ENCODE measurements at places on chromosomes 11 and 22.

DNA sequence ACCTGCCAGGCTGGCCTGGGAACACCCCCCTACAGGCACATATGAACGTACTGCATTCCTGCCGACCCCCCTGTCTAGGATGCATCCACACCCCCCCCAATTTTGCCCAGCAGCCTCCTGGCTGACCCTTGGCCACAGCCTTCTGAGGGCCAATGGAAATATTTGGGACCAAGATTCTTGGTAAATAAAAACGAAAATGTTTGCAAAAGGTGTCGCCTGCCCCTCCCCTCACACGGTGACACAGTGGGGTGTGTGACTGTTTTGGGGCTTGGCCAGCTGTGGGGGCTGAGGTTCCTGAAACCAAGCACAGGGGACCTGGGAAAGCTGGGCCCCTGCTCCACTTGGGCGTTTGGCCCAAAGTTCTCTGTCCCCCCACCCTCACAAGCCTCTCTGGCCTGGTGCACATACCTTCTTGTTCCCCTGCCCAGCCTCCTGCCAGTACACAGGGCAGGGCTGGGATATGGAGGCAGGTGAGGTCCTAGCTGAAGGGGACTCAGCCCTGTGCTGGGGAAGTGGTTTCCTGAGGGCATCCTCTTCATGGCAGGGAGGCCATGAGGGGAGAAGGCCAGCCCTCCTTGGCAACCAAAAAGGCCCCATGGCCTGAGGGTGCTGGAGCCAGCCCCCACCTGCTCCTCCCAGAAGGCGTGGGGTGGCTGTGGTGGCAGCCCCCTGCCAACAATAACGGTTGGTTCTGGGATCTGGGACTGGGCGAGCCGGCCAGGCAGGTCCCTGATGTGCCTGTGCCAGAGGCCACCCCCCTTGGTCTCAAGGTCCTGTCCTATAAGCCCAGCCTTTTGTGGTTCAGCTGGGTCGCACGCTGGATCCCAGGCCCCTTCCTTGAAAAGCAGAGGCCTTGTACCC, 2.1 kb upstream of the CRACR2B start:
- DNase-seq, result no peak

- no peak for DNase-seq
These were observed 1354.0 kb upstream of the RAG2 start for GRCh38 chr11:37951996-37952395.

- DNase-seq, result no peak
These were observed 135.6 kb downstream of the CADM1 start for GRCh38 chr11:115368616-115369015.

- no peak for DNase-seq
These were observed 30.7 kb downstream of the PIWIL4 start for GRCh38 chr11:94597896-94598295.

GRCh38 chr11:75133976-75134375, 16.9 kb upstream of the SLCO2B1 start:
- DNase-seq, result no peak

GRCh38 chr11:112532506-112532905, 271.8 kb upstream of the PLET1 start:
- no peak for DNase-seq

DNA sequence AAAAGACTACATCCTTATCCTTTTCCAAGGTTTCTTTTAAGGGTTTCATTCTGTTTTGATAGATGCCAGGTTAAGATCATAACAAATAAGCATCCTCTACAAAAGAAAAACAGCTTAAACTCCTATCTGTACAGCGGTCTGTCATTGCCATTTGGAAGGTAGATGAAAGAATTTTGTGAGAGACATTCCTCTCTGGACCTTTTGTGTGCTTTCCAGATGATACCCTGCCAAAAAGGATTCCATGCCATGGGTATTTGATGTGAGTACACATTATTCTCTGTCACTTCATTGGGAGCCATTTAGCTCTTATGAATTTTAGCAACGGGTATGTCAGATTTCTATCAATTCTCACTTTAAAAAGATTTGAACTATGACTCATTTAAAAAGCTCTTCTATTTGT, 153.7 kb downstream of the GRIA4 start:
- no peak for DNase-seq

GRCh38 chr22:42604403-42604802, 10.3 kb downstream of the POLDIP3 start:
- no peak for DNase-seq

GRCh38 chr22:37818409-37819104, 4.6 kb upstream of the GALR3 start:
- no peak for DNase-seq

- no peak for DNase-seq
These were observed 161.1 kb upstream of the SNX19 start for GRCh38 chr11:131077340-131077739.

DNA sequence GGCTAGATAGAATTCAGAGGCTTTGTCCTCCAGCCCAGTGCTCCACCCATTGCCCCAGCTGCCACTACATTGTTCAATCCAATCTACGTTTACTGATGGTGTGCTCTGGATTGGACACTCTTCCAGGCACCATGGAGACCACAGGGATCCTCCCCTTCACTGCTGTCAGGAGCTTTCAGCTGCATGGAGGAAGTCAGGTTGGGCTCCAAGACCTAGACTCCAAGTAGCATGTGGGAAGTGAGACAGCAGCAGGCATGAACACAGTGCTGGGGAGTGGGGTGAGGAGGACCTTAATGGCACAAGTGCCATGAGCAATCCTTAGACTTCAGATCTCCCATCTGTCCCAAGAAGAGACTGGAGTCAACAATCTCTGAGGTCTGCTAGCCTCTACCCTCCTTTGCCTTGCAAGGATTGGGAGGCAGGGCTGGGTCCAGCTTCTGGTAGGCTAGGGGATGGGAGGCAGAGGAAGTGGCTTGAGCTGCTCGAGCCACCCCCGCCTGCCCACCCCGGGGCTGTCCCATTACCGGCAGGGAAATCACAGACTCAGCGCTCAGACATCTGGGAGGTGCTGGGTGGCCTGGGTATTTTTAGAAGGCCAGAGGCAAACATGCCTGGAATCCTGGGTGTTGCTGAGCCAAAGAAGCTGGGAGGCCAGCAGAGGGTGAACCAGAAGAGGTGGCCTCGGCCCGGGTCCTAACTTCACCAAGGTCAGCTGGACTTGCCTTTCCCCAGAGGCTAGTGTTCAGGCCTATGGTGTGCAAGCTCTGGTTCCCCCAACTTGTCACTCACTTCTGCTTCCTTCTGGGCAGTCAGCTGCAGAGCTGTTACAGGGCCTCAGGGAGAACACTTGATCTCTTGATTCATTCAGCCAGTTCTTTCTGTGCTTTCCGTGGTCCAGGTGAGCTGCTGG, 15.2 kb upstream of the FCHSD2 start:
- no peak for DNase-seq

- DNase-seq, result no peak
These were observed 111.0 kb downstream of the DBX1 start for GRCh38 chr11:20049231-20049630.

GRCh38 chr22:39722501-39722900, 151.9 kb downstream of the CACNA1I start:
- DNase-seq, result peak; percentile 11

- DNase-seq, result no peak
These were observed 38.6 kb upstream of the POGLUT3 start for GRCh38 chr11:108536783-108537182.

DNA sequence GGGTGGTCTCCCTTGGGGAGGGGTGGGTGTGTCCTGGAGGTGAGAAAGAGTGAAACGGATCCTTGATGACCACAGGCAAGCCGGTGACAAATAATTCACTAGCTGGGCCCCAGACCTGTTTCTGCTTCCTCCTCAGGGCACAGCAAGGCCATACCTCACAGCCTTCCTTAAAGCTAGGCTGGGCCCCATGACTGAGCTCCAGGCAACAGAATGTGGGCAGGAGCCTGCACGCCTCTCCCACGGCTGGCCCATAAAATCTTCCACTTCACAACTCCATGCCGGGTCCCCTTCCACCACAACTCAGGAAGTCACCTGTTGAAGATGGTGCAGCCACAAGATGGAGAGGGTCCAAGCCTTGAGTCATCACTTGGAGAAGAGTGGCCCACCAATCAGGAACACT, 23.9 kb downstream of the SLC22A12 start:
- DNase-seq, result no peak

DNA sequence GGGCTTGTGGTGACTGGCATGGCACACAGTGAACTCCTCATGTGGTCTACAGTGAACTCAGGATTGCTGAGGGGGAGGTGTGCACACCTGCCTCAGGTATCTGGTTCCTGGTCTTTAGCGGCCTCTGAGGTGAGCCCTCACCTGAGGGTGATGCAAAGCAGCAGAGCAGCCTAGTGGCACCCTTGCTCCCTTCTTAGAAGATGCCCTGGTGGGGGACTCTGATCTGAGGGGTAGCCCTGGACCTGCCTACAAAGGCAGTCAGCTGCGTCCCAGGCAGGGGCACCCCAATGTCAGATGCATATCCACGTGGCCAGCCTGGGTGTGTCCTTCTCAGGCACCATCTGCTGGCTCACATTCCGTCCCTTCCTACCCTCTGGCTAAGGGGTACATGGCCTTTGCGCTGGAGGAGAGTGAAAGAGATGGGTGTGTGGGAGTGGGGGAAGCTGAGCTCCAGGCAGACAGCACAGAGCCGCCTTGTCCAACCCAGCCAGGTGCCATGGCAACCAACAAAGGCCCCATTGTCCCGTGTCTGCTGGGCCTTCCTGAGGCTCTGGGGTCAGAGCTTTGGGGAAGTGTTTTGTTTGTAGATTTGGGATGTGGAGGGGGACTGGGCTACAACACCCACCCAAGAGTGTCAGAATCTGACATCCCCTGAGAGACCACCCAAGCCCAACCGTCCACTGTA, 5.8 kb downstream of the PLEKHB1 start:
- DNase-seq, result no peak

DNA sequence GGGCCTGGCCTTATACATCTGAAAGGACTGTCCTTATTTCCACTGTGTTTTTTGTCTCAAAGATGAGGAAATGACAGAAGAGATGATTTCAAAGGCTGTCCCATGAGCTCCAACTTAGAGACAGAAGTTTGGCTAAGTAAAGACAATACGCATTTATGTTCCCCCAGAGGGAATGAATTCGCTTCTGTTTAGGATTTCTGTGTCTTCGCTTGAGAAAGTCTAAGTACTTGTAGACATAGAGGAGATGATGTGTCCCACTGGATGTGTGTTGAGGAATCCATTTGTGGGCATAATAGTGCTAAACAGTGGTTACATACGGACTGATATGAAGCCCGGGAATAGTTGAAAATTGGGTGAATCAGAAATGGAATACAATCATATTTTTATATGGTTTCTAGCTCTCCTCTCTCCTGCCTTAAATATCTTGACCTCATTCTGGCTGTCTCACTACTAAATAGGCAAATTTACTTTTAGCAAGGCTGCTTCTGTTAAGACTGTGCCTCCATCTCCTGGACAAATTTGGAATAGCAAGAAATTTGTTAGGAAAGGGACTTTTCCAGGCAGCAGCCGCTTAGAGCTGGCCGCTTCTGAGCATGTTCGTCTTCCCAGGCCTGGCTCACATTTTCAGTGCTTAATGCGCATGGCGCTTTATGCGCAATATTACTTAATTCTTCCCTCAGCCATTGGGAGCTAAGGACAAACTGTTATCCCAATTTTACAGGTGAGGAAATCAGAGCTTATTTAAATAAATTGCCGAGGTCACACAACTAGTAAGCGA, 1.9 kb upstream of the PEX26 start:
- peak; percentile 88 for DNase-seq

GRCh38 chr11:77101043-77101537, 1.6 kb upstream of the OMP start:
- DNase-seq, result peak; percentile 12

- no peak for DNase-seq
These were observed 1500.9 kb downstream of the TBC1D22A start for GRCh38 chr22:48263431-48263765.

- peak; percentile 23 for DNase-seq
These were observed 645 bp downstream of the RTCB start for GRCh38 chr22:32411402-32411801.

DNA sequence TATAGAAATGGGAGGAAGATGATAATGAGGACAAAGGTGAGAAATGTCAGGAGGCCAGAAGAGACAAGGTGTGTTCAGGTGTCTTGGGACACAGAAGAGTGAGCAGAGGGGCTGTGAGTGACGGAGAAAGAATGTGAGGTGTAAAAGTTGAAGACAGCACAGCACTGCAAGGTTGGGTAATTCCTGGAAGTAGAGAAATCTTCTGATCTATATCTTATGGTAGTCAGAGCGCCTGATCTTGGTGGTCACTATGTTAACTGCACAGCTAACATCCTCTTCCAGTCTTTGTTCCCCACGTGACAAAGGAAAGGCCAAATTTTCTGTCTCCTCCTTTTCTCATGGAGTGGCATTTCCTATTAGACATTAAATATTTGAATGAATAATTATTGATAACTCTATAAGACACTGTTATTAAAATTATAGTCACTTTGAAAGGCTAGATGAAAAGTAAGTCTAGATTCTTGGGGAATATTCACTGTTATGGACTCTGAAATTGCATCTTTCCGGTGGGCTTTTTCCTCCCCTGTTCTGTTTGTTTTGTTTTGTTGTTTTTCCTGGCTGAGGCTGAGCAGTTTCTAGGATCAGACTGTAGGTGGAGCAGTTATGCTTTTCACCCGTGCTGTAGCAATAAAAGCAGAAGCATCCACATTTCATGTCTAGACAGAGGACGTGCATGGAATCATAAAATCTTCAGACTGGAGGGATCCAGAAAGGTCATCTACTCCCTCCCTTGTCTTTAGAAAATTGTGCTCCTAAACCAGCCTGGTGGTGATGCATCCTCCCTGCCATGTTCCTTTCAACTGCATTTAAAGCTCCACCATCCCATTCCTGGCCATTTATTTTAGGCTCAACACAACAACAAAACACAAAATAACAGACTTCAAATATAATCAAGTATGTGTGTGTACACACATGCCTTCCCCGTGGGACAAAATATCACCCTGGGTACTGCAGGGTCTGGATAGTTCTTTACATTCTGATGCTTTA, 26.6 kb downstream of the SC5D start:
- no peak for DNase-seq

- DNase-seq, result no peak
These were observed 15.9 kb downstream of the SMIM38 start for GRCh38 chr11:69171476-69172240.

GRCh38 chr11:121463689-121464335, 11.0 kb upstream of the SORL1-AS1 start:
- DNase-seq, result no peak

DNA sequence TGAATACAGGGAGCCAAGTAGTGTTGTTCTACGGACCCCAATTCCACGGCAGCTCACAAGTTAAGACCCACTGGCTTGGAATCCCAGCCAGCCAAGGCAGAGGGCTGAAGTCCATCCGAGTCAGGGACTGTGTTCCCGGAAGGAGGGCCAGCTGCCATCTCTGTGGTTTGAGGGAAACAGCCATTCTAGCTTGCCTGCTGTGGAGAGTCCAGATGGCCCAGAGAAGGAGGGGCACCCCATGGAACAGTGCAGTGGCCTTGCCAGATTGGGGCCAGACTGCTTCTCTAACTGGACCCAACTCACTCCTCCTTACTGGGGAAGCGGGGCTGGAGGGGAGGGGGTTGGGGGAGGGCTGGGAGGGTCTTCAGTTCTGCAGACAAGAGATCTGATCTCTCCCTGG, 156.4 kb downstream of the FAM181B start:
- DNase-seq, result no peak

DNA sequence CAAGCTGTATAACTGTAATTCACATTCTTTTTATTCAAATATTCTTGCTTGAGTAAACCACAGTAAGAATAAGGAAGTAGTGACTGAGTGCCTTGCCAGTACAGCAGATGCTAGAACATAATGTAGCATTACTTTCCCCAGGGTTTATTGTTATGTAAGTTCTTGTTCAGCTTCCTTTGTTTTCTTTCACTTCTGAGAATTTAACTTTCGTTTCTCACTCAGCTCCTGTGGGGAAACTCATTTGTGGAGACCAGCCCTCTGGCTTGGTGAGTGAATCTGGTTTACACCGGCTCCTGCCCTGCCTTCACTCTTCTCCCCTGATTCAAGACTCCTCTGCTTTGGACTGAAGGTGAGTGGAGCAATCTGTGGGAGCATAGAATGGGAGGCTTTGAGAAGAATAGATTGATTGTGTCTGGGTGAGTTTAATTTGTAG, at the start of gene TRIM22:
Gene TRIM22, plus strand, starts transcription at position 240 of the 433 bp plus-strand sequence. CDS start 6,443 bp downstream, outside the sequence.
- DNase-seq, result peak; percentile 53
